ENCODE measurements at places on chromosomes 5 and 9. TPM values are rescaled to one million over a fixed set of nuclear protein-coding genes. Genes with fewer than 3 reads are reported as not detected.

GRCh38 chr9:32218100-32218767, 166.2 kb upstream of the ACO1 start:
- no peak for DNase-seq

GRCh38 chr5:81162501-81162900, 70.6 kb upstream of the CKMT2 start:
- no peak for DNase-seq

DNA sequence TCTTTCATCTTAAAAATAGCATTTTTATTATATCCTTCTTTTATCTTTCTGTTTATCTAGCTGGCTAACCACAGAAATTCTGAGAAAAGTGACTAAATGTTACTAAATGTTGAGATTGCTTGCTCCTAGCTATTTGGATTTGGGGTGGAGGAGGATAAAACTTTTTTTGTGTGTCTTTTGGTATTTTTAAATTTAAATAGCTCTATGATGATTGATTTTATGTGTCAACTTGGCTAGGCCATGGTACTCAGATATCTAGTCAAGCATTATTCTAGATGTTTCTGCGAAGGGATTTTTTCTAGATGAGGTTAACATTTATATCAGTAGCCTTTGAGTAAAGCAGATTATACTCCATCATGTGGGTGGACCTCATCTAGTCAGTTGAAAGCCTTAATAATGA, 75.0 kb downstream of the GCNT1 start:
- DNase-seq, result no peak

DNA sequence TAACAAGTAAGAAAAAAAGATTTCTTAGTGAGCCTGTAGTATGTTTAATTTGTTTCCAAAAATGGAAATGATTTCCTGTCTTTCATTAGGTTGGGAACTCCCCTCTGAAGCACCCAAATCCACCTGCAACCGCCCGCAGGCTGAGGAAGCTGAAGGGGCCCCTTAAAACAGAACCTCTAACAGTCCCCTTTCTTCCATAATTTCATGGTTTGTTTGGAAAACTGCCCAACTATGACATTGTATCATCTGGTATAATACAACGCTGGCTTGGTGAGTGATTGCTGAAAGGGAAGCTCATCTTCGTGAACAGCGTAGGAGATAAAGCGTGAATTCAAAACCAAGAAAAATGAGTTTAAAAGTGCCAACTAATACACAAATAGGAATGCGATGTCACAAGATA, 215.5 kb downstream of the FSTL4 start:
- DNase-seq, result no peak

GRCh38 chr9:6917162-6917561, 159.4 kb downstream of the KDM4C start:
- no peak for DNase-seq

The CDH9 gene
- total RNA-seq, result not detected

The HTR4 gene
- total RNA-seq, result not detected

All from CD8-positive, alpha-beta memory T cell (primary cell).